ENCODE measurements at places on chromosomes 2 and 18.

DNA sequence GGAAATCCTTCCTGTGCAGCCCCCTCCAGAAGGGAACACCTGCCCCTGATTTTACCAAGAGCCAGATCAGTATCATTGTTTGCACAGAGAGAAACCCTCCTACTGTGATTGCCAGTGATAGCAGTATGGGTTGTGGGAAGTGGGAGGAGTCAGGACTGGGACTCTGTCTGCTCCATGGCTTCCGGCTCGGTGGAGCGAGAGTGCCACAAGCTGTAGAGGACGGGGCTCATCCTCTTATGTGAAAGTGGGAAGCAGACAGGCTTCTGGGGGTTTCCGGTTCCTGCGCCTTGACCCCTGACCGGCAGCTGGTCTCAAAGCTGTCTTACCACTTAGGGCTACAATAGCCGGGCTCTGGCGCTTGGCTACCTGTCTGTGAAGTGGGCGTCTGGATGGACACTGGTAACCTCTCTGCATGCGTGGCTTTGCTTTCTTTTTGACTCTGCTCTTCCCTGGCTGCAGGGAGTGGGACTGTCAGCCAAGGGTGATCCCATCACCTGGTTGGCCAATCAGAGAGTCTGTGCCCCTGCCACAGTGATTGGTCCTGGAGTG, 79.7 kb downstream of the BCL2L11 start:
- no peaks in the 10 kb centered on the region for H3K27me3 ChIP-seq
- H3K4me3 ChIP-seq: no peak overlapping the region
- H3K27ac ChIP-seq: no peak overlapping the region
- H3K4me1 ChIP-seq: no peaks in the 10 kb centered on the region
- DNase-seq: no peak
- H3K36me3 ChIP-seq: no peaks in the 10 kb centered on the region

DNA sequence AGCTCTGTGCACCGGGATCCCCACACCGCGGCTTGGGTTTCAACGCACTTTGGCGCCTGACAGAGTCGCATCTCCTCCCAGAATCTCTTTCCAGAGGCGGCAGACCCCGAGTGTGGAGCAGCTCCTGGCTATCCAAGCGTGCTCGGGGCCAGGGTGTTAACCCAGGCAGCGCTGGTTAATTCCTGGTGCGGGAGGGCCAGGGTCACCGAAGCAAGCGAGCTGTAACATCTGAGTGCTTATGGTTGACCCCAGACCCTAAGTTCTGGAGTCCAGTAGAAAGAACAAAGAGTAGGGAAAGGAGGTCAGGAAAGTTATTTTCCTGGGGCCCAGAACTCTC, 566 bp upstream of the OSR1 start:
- DNase-seq: no peak
- H3K4me1 ChIP-seq: peaks cover 23% of the 10 kb centered on the region
- H3K36me3 ChIP-seq: no peaks in the 10 kb centered on the region
- H3K4me3 ChIP-seq: peak overlapping the region; percentile 56
- peak overlapping the region; percentile 60 for H3K27ac ChIP-seq

- H3K36me3 ChIP-seq: no peaks in the 10 kb centered on the region
- no peaks in the 10 kb centered on the region for H3K27me3 ChIP-seq
- H3K4me1 ChIP-seq: no peaks in the 10 kb centered on the region
- DNase-seq: no peak
- H3K27ac ChIP-seq: no peak overlapping the region
These were observed 15.5 kb downstream of the CENPA start for GRCh38 chr2:26801328-26801727.

GRCh38 chr2:196277002-196277401, 105.6 kb upstream of the STK17B start:
- peaks cover 36% of the 10 kb centered on the region for H3K4me1 ChIP-seq
- no peaks in the 10 kb centered on the region for H3K27me3 ChIP-seq
- H3K27ac ChIP-seq: no peak overlapping the region
- H3K4me3 ChIP-seq: no peak overlapping the region
- no peak for DNase-seq

GRCh38 chr2:112065486-112065885, 10.4 kb downstream of the TMEM87B start:
- H3K36me3 ChIP-seq: peaks cover 93% of the 10 kb centered on the region
- no peak overlapping the region for H3K4me3 ChIP-seq
- no peaks in the 10 kb centered on the region for H3K4me1 ChIP-seq
- H3K27me3 ChIP-seq: no peaks in the 10 kb centered on the region

GRCh38 chr2:68837164-68837860, 33.9 kb downstream of the BMP10 start:
- peaks cover 6% of the 10 kb centered on the region for H3K4me1 ChIP-seq
- peak; percentile 92 for DNase-seq
- H3K27ac ChIP-seq: peak overlapping the region; percentile 3
- H3K36me3 ChIP-seq: no peaks in the 10 kb centered on the region
- no peaks in the 10 kb centered on the region for H3K27me3 ChIP-seq

All from upper lobe of right lung (tissue), 1 donor.